LHCN-M2 (cell line): ENCODE measurements at places on chromosomes 3 and 15.
A peak's percentile ranks its signal among the peaks of the same experiment; 100 is the strongest.

- no peak for DNase-seq
These were observed 170.7 kb downstream of the OCA2 start for GRCh38 chr15:27928386-27928785.

- peak; percentile 59 for DNase-seq
These were observed 45.0 kb downstream of the SUCNR1 start for GRCh38 chr3:151918253-151919029.

DNA sequence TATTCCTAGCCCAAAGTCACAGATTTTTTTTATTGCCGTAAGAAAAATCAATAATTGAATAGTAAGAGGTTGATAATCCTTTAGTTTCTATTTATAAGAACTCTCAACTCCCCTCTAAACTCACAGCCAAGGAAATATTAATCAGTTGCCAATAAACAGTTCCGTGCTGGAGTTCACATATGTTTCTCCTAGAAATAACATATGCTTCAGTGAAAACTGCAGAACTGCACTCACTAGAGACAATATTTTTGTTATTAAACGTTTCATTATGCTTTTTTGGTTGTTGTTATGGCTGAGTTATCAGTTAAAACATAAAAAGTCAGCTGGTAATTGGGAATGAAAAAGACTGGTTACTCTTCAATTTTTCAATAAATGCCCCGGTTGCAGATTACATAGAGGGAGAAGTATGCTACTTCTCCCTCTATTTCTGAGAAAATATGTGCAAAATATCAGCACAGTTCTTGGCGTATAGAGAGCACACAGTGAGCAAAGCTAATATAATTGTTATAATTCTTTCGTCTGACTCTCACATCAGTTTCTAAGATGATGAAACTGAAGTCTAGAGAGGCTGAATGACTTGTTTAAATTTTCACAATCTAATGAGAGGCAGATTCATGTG is 781.2 kb upstream of the GRM7 start:
- DNase-seq = no peak

DNA sequence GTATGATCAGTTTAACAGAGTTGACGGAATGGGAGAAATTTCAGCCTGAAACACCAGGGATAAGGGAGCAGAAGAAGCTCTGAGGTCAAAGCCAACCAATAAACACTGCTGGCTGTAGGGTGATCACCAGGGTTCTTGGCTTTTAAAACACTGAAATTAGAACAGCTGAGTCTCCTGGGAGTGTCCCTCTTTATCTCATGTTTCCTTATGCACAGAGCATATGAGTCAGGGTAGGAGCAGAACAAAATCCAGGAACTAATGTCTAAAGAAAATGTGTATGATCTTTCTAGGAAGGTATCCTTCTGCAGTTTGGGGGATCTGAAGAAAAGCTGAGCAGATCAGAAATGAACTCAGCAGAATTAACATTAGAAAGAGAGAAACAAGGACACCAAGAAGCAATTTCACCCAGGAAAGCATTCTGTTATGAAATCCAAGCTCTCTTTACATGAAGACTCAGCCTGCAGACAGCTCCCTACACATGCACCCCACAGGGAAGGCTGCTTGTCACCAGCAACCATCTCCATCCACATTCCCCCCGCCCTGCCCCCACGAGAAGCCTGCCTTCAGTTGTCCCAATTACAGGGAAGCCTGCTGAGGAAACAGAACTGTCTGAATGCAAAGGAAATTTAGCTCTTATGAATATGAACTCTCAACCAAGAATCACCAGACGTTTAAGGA is 469.7 kb downstream of the PDCD6IP start:
- DNase-seq = peak; percentile 55

DNA sequence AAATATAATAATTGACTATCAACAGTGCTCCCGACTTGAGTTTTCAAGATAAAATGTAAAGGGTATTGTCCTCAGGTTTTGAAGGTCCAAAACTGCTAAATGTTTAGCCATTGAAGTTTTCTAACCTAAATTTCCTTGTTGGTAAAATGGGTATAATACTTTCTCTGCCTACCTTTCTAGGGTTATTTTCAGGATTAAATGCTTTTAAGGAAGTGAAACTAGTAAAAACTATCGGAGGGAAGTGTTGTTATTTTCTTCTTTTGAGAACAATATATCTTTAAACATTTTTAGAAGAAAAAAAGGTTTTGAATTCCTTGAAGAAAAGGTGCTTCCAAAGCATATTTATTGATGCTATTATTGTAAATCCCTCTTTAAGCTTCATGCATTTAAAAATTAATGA is 67.3 kb downstream of the FILIP1L start:
- DNase-seq = no peak
